ENCODE measurements at places on chromosomes 5 and 9. TPM values are rescaled to one million over a fixed set of nuclear protein-coding genes. Genes with fewer than 3 reads are reported as not detected.

Gene CA9
- polyA plus RNA-seq: 0.92 TPM

Gene SOX30
- polyA plus RNA-seq: 0.59 TPM

Gene MED22
- 18.3 TPM for polyA plus RNA-seq

Gene PCDHGA8
- 0.63 TPM for polyA plus RNA-seq

Gene DTWD2
- 8.4 TPM for polyA plus RNA-seq

Gene DRD1
- 0.07 TPM for polyA plus RNA-seq

Gene LCN9
- polyA plus RNA-seq: not detected

Gene RALGDS
- polyA plus RNA-seq: 50.2 TPM

Gene RGS7BP
- 4.3 TPM for polyA plus RNA-seq

Gene NUDT2
- polyA plus RNA-seq: 18.4 TPM

Gene KDM3B
- polyA plus RNA-seq: 53.8 TPM

Gene FOXD4L3
- polyA plus RNA-seq: 0.30 TPM

Gene NMUR2
- polyA plus RNA-seq: 0.20 TPM

Gene PCDHB7
- 3.4 TPM for polyA plus RNA-seq

Gene FOXD1
- polyA plus RNA-seq: 0.54 TPM

Gene THBS4
- polyA plus RNA-seq: 131 TPM

Gene LHX3
- polyA plus RNA-seq: not detected

Gene CDK5RAP2
- 45.0 TPM for polyA plus RNA-seq

Gene SLC4A9
- polyA plus RNA-seq: not detected

Gene TMEM252
- 2.2 TPM for polyA plus RNA-seq

Gene TRPM3
- 0.53 TPM for polyA plus RNA-seq

Gene HAPLN1
- polyA plus RNA-seq: 0.19 TPM

Gene SLC28A3
- polyA plus RNA-seq: 0.05 TPM

Gene LIFR
- polyA plus RNA-seq: 55.7 TPM

Gene ZCCHC7
- 15.4 TPM for polyA plus RNA-seq

Gene LCN15
- 0.36 TPM for polyA plus RNA-seq

Gene PCDHGA3
- polyA plus RNA-seq: 1.6 TPM

Gene AK8
- 0.73 TPM for polyA plus RNA-seq

Gene TAF11L14
- polyA plus RNA-seq: not detected

Gene ELOVL7
- polyA plus RNA-seq: 0.13 TPM

Gene UNC5A
- 1.2 TPM for polyA plus RNA-seq

Gene CTSL
- polyA plus RNA-seq: 45.0 TPM

Gene GRAMD2B
- 12.0 TPM for polyA plus RNA-seq

Gene C5orf52
- polyA plus RNA-seq: not detected

Gene HRH2
- polyA plus RNA-seq: 1.3 TPM

Gene FAM163B
- polyA plus RNA-seq: not detected

Gene ORM2
- polyA plus RNA-seq: 0.21 TPM

Gene TMEM8B
- polyA plus RNA-seq: 21.2 TPM

Gene N4BP3
- polyA plus RNA-seq: 19.8 TPM

Gene RNF183
- polyA plus RNA-seq: not detected

Gene RAI14
- 25.5 TPM for polyA plus RNA-seq

Gene ADAMTS2
- polyA plus RNA-seq: 31.3 TPM

Gene PAX5
- polyA plus RNA-seq: 0.27 TPM

Gene DAB2IP
- 42.6 TPM for polyA plus RNA-seq

Gene OSMR
- polyA plus RNA-seq: 9.1 TPM

Gene SAXO1
- polyA plus RNA-seq: 0.15 TPM

Gene ZNF483
- 1.3 TPM for polyA plus RNA-seq

Gene CTXN3
- 1.1 TPM for polyA plus RNA-seq

Gene HCN1
- polyA plus RNA-seq: 3.0 TPM

Data from muscle of back (tissue), 13 donors.